Stimulated activated naive CD8-positive, alpha-beta T cell treated with anti-CD3 and anti-CD28 coated beads, Interleukin-15, amount 100 ng/mL, for 72 hours (primary cell): ENCODE measurements at places on chromosomes 2 and 18.

GRCh38 chr2:227890495-227891079 lies 19.2 kb downstream of the DAW1 start:
- no peak for DNase-seq

GRCh38 chr2:73947412-73948018 lies 20.8 kb downstream of the DGUOK start:
- no peak for DNase-seq

DNA sequence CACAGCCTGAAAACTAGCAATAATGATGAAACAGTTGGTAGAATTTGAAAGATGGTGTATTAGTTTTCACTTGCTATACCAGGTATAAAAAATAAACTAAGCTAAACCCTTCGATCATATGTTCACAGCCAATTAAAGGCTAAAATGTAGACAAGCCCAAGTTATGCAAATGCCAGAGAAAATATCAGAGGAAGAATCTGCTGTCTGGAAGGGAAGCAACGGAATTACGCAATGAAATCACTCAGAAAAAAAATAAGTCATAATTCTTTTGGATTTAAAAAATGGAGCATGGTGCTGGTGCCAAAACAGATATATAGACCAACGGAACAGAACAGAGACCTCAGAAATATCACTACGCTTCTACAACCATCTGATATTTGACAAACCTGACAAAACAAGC lies 108.3 kb downstream of the ARL4C start:
- no peak for DNase-seq

GRCh38 chr2:108949316-108950239 lies 39.4 kb downstream of the EDAR start:
- no peak for DNase-seq

- DNase-seq = no peak
Observed at GRCh38 chr2:56185582-56186046, 1.8 kb downstream of the CCDC85A start.

DNA sequence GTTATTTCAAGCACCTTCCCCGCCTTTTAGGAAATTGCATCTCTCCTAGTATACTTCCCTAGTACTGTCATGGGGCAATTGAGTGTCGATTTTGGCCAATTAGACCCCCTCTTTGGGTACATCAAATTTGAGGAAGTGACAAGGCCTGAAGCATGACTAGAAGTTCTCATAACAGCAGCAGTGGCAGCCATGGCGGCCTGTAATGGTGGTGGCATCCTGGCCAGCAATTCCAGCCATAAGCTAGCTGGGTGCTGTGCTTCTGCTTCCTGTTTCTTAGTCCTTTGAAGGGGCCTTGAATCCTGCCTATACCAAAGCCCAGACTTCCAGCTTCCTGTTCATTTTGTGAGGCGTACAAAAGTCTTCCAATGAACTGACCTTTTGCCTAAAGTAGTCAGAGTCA lies 523.1 kb downstream of the PLCL1 start:
- no peak for DNase-seq

GRCh38 chr2:47767880-47768609 lies 14.9 kb upstream of the MSH6 start:
- peak; percentile 77 for DNase-seq

- DNase-seq = no peak
Observed at GRCh38 chr2:221468317-221468716, 103.8 kb downstream of the EPHA4 start.

DNA sequence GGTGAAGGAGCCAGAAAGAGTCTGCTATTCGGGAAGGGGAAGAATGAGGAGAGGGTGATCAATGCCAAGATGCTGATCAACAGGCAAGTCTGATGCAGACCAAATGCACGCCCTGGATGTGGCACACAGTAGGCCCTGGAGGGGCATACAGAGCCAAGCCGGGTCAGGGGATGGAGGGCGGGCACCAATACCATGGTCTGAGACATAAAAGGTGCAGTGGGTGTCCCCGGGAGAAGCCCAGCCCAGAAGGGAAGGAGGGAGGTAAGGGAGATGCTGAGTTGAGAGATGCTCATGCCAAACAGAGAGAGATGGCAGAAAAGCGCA lies 66.6 kb upstream of the ID2 start:
- DNase-seq = no peak

DNA sequence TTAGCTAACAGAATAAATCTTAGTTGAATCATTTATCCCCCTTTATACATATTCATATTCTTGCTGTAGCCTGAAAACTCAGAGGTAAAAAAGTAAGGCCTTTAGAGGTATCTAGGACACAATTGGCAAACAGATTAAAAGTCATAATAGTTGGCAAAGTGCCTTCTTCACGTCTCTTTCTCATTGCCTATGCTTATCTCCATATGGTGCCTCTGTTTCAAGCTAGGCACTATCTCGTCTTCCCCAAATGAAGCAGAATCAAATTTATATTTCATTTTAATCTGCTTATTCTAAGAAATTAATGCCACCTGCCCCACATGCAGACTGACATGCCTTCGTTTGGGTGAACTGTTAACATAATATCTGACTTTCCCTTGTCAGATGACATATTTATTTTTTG lies 245.4 kb downstream of the CDH2 start:
- DNase-seq = no peak

GRCh38 chr2:181742922-181743722 lies 62.8 kb upstream of the NEUROD1 start:
- peak; percentile 22 for DNase-seq

DNA sequence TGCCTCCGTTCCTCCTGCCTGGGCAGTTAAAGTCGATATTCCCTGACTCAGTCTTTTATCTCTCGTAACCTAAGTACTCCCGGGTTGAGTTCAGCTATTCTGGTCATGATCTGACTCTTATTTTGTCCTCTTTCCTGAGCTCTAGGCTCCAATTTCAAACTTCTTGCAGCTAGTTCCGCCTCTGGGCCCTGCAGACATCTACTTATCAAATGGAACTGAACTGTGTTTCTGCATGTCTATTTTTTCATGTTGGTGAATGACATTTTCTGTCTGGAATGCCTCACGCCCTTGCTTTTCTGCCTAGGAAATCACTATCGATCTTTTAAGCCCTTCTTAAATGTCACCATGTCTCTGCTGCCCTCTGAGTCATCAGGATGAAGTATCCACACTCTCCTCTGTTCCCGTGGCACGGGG lies 101.5 kb downstream of the VAPA start:
- DNase-seq = no peak

GRCh38 chr18:66495844-66496243 lies 108.0 kb downstream of the CDH19 start:
- peak; percentile 18 for DNase-seq

- no peak for DNase-seq
Observed at GRCh38 chr2:100286318-100286717, 36.0 kb downstream of the LONRF2 start.

DNA sequence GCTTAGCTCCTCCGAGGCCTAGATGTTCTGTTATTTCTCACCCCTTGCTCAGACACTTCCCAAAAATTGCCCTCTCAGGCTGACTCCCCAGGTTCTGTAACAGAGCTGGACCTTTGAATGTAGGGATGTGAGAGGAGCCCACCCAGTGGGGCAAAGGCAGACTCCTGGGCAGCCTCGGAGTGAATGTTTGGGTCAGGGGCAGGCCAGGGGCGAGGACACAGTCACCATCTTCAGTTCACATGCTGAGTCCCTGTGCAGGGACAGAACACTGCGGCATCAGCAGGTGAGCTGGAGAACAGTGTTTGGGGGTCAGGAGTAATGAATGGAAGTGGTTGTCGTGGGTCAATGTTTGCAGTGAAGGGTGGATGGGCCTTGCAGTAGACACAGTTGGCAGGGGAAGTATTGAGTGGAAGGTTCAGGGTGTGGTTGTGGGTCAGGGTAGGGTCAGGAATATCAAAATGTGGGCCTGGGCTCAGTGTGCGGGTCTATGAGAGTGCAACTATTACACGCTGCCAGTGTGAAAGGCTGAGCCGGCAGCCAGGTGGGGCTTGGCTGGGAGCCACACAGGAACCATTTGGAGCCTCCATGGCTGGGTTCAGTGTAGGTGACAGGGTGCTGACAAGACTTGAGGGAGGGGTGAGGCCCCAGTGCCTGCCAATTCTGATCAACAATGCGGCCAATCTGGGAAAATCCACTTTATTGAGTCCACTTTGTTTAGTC lies 4.4 kb downstream of the IHH start:
- DNase-seq = no peak

DNA sequence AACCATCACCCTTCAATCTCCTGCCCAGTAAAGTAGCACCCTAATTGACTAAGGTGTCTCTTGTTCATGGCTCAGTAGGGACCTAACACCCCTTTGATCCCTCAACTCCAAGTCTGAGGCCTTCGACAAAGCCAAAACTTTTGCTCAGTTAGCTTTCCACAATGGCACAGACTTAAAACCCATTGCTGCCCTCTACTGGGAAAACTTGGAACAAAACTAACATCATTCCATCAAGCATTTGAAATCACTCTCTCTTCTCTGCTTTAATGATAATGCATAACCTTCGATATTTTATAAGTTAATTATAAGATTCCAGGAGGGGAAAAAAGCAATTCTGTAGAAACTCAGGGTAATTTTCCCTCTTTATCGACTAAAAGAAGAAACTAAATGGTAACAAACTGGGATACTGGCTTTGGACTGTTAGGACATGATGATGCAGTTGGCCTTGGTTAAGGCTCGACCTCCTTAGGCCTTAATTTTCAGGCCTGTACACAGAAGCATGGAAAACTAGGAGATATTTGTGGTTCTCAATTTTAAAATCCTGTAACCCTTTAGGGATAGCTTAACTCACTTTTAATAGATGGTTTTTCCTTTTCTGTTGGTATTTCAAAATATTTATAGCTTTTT lies 127.8 kb downstream of the STK39 start:
- peak; percentile 29 for DNase-seq

GRCh38 chr2:134142341-134142738 lies 111.5 kb upstream of the MGAT5 start:
- no peak for DNase-seq

DNA sequence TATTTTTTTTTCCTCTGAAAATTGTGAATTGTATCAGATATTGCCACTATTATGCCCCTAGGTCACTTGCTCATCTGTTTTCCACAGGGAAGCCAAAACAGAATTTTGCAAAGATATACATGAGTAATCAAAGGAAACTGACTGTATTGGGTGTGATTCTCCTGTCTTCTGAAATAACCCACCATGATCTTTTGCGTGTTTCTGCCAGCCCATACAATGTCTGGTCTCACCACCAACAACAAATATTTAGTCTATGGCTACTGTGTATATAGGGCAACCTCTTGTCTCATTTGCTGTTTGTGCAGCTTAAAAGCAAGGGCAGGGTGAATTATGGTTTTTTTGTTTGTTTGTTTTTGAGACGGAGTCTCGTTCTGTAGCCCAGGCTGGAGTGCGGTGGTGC lies 26.5 kb downstream of the EPAS1 start:
- DNase-seq = no peak

GRCh38 chr18:55863876-55864275 lies 275.9 kb upstream of the TCF4 start:
- no peak for DNase-seq

- DNase-seq = peak; percentile 87
Observed at GRCh38 chr2:169827272-169828140, at the start of gene UBR3. TSS of gene UBR3 (plus strand) at chr2:169827454. CDS start at chr2:169827508, 54 bp downstream.

- no peak for DNase-seq
Observed at GRCh38 chr18:32668956-32669355, 103.9 kb downstream of the KLHL14 start.

DNA sequence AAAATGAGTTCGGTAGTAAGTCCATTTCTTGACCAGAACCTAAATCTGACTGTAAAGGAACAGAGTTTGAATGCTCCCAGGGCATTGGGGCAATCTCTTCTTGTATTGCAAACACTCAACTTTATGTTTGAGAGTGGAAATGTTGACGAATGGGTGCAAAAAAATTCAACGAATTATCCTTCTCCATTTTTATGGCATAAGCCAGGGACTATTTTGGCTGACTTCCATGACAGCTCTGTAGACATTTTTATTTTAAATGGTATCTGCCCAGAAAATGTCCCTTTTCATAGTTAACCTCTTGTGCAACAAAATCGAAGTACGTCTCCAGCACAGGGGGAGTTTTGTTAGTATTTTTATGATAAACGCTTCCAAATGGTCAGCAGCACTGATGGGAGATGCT lies 3.7 kb downstream of the MLPH start:
- DNase-seq = no peak

GRCh38 chr18:54261894-54262293 lies 7.4 kb upstream of the POLI start:
- DNase-seq = peak; percentile 64

DNA sequence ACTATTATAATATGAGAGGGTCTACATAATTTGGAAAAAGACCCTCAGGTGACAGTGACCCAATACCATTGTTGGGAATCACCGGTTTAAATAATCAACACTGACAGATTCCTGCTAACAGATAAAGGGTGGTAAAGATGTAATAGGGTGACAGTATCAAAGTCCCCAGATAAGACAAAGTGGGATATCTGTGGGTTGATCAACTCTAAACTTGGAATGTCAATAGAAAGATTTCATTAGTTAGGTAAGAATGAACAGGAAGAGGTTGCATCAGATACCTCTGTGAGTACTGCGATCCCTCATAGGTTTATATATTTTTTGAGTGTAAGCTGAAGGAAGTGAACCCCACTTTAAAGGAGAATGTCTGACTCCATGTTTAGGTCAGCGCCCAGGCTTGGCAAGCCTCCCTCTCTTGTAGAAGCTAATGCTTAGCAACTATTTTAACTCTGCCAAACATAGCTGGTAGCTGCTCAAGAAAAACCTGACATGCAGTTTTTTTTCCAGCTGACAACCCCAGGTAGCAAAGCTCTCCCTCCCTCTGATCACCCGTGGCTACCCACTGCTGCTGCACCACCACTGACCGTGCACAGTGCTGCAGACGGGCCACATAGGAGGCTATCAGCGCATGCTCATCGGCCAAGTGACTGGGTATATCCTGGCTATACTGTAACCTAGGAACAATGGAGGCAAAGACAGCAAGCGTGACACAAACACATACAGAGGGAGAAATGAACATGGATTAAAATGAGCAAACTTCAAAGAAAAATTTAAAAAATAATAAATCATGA lies 113.3 kb upstream of the DNMT3A start:
- DNase-seq = no peak

GRCh38 chr2:20143263-20143662 lies 81.7 kb downstream of the SDC1 start:
- no peak for DNase-seq

DNA sequence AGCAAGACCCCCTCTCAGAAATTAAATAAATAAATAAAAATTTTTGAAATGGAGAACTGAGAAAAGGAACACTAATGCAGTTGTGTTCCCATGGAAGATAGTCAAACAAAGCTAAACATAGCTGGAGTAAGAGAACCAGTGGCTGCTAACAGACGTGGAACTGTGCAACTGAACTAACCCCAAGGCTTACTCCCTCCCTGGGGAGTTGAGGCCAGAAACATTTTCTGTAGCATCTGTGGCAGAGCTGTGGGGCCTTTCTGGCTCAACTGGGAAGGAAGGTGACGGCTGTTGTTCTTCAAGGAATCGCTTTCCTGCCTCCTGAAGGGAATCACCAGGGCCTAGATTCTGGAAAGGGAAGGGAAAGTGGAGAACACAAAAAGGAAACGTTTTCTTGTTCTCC lies 53.9 kb upstream of the B3GNT2 start:
- DNase-seq = no peak
